ENCODE measurements at places on chromosomes 5 and 9.
A peak's percentile ranks its signal among the peaks of the same experiment; 100 is the strongest.

GRCh38 chr5:150469718-150470469 is 20.4 kb upstream of the RPS14 start:
- DNase-seq: no peak

- no peak for DNase-seq
Measured at GRCh38 chr9:89923174-89923573, 318.4 kb downstream of the GADD45G start.

- DNase-seq: no peak
Measured at GRCh38 chr5:123543438-123543837, 31.5 kb downstream of the CSNK1G3 start.

DNA sequence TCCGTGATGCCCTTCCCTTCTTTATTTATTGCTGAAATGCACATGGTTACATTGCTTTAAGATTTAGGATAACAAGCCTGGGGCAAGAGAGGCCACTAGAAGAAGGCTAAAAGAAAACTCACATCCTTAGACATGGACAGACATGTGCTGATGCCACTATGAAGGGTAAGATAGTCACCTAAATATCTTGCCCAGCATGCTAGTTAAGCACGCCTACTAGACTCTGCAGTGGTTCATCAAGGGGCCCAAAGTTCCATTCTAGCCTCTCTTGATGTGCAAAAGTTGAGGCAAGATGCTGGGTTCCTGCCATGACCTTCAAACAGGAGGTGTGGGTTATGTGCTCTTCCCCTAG is 49.3 kb downstream of the GRAMD2B start:
- no peak for DNase-seq

GRCh38 chr9:113301548-113301947 is 1.6 kb downstream of the RNF183 start:
- DNase-seq: no peak

DNA sequence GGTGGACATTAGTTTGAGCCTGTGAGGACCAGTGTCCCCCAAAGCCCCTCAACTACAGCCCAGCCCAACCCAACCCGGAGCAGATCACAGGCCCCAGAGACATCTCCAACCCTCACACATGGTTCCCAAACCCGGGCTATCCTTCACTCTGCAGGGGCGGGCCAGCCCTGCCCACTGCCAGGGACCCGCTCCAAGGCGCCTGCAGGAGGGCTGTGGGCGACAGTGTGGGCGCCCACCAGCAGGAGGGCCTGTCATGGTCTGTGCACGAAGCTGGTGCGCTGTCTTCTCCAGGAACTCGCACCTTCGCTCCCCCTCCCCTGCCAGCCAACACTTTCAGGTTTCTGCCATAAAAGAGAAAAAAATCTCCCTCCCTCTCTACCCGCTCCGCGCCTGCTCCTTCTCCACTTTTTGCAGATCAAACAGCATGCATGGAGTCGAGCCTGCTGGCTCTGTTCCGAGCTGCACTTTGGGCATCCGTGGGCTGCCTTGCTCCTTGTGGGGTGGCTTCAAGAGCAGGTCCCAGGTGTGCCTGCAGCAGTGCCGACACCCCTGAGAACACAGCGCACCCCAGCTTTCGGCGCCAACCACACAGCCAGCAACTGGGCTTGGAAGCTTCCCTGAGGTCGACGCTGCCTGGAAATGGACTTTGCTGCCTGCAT is 133.7 kb upstream of the PPP1R26 start:
- DNase-seq: no peak

DNA sequence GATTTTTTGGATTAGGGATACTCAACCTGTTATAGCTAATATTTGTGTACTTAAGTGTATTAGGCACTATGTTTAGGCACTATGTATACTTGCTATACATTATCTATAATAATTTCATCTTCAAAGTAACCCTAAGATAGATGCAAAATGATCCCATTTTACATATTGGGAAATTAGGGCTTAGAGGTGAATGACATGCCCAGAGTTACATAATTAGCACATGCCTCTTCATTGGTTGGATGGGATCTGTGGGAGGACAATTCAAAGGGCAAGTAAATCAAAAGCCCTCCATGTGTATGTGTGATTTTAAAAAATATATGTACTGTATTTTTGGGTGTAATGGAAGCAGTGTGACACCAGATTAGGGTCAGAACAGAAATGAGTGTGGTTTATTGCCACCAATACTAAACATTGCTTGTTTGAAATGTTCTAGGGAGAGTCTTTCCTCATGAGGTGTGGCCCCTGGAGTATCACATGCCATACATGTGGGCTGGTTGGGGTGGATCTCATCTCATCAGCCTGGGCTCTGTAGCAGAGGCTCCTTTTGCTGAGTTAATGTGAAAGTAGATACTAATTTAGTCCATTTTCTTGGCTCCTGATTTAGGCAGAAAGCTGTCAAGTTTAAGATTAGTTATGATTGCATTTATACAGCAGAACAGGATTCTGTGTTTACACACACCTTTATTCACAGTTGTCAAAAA is 5.5 kb downstream of the C9orf85 start:
- DNase-seq: no peak

DNA sequence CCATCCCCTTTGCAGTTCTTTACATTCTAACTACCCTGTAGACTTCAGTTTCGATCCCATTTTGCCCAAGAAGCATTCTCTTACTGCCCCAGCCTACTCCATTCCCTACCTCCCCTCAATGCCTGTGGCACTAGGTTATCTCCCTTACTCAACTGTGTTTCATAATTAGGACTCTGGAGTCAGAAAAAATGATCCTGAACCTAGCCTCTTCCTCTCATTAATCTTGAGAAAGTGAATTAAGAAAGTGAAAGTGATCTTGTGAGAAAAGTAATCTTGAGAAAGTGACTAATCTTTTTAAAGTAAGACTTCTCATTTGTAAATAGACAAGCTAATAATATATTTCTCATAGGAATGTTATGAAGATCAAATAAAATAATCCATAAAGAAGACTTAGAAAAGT is 444.0 kb upstream of the TRPC7 start:
- no peak for DNase-seq

GRCh38 chr5:118679264-118679940 is 308.9 kb downstream of the DTWD2 start:
- no peak for DNase-seq

GRCh38 chr5:65823845-65824445 is 101.9 kb downstream of the NLN start:
- no peak for DNase-seq

GRCh38 chr5:176192094-176192721 is 46.0 kb upstream of the SIMC1 start:
- DNase-seq: no peak

DNA sequence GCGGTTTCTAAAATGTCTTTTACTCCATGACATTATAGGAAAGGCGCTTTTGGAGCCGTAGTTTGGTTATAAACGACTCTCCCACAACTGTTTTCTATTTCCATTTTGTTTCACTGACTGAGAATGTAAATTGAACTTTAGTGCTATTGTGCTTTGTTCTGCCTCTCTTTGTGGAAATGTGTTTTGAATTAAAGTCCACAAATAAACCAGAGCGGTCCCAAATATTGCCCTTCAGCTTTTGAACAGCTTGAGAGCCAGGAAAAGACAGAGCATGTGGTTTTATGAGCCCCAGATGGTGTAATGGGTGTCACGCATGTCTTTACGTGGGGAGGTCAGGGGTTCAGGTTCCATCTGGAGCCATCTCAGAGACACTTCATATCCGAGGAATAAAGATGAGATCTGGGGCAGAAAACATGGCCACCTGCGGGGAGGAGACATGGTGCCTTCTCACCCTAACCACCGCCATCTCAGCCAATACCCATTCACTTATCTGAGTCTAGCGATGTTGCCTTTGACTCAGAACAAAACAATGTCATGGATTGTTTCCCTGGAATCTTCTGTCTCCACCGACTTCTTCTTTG is 42.5 kb upstream of the ROR2 start:
- no peak for DNase-seq

- no peak for DNase-seq
Measured at GRCh38 chr9:75889977-75890471, 449 bp upstream of the PCSK5 start.

DNA sequence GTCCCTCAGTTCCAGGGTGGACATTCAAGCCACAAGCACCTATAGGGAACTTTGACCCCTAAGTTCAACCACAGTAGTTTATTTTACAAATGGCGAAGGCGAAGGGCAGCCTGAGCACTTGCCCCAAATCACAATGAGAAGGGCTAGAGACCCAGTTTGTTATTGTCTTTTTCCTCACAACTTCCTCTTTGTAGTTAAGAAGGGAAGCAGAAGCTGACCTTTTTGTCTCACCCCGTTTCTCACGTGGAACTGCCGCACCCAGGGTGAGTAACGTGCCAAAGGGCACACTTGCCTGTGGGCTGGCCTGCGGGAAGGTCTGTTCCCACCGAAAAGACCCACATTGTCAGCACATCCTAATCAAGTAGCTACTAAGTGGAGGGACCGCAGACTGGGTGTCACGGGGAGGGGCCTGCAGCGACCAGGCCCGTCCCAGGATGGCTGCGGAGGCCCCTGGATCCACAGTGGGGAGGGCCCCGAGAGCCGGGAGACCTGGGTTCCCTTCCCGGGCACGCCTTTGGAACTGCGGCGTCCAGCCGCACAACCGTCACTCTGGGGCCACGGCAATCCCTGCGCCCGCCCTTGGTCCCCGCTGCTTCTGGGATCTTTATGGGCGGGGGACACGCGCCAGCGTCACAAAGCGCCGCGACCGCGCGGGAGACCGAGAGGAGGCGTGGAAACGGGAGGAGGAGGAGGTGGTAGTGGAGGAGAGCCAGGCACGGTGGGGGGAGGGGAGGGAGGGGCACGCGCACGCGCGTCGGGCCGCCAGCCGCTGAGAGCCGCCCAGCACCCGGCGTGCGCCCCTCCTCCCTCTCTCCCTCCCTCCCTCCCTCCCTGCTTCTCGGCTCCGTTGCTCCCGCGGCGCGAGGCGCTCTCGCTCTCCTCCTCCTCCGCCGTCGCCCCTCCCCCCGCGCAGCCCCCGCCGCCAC is at the start of gene UBE2R2:
Gene UBE2R2, plus strand, starts transcription at position 834 of the 926 bp plus-strand sequence. CDS start 598 bp downstream, outside the sequence.
- DNase-seq: peak; percentile 81

DNA sequence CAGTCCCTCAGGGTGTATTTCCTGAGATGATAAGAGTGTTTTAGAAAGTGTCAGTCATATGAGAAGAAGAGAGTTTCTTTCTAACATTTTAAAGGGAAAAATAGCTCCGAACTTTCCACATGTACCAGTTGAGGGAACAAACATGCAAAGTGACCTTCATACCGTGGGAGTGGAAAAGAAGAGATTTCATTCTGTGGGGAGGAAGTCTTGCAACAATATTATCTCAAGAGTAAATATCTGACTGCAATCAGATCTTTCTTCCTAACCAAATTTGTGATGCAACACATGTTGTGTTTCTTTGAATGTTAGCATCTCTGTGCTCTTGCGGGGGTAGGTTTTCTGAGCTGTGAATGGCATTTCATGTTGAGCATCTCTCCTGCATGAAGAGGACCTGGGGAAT is 30.6 kb downstream of the ANKRD55 start:
- DNase-seq: no peak

GRCh38 chr9:37001459-37001858 is 32.6 kb downstream of the PAX5 start:
- no peak for DNase-seq

DNA sequence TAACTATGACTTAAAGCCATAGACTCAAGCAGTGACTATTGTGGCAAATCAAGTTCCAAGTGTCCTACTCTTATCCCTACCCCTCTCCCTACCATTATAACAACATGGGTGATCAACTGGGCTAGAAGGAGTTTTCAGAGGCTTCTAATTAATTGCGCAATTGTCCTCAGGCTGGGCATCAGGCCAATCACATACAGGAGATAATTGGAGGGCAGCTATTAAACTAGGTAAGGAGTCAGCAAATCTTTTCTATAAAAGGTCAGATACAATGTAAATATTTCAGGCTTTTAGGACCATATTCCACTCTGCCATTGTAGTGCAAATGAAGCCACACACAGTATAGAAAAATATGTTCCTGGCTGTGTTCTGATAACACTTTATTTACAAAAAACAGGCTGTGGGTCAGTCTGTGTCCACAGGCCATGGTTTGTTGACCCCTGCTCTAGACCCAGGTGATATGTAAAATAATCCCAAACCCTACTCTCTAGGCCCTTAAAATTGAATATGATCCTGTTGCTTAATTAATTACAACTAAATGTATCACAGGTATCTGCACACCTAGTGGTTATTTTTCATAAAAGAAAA is 141.4 kb upstream of the PIK3R1 start:
- DNase-seq: no peak

- DNase-seq: no peak
Measured at GRCh38 chr5:121226765-121227164, 624.9 kb upstream of the FTMT start.

DNA sequence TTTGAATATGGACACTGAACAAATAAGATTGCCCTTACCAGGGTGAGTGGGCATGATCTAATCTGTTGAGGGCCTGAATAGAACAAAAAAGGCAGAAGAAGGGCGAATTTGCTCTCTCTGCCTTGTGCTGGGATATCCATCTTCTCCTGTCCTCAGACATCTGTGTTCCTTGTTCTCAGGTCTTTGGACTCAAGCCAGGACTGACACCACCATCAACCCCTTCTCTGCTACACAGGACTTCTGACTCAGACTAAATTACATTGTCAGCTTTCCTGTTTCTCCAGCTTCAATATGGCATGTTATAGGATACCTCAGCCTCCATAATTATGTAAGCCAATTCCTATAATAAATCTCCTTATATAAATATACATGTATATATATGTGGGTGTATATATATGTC is 40.8 kb upstream of the SLCO6A1 start:
- DNase-seq: no peak

DNA sequence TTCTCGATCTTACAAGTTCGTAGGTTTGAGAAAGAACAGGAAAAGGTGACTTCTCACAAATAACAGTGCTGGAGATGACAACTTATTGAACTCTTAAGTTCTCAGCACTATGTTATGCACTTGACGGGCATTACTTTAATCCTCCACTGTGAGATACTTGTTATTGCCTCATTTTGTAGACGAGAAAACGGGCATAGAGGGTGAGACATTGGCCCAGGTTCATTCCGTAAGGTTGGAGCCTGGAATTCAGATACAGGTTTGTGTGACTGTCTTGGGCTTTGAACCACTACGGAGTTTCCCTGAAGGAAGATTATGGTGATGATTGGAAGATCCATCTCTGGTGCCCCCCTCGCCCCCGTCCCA is 657 bp downstream of the MAT2B start:
- no peak for DNase-seq

DNA sequence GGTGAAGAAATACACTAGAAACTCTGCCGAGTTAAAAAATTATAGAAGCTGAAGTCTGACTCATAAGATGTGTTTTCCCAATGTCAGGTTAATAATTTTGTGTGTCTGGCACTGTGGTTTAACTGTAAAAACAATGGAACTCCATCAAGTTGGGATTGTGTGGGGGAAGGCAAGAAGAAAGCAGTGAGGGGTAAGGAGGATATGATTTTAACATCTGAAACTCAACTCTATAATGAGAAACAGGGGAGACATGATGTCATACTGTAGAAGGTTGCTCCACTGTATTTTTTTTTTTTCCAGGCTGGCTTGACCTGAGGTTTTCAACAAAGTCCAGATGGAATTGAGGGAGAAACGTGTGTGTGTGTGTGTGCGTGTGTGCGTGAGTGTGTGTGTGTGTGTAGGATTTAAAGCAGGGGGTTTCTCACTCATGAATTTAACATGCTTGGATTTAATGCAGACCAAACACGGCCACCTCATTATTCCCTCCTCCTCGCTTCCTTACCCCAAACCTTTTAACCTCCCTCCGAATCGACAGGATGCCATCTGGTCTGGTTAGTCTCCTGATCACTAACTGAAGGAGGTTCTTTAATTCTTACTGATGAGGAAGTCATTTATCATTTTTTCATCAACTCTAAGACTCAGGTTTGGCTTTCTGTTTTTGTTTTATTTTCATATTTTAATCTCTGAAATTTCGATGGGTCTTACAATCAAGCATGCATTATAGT is 140.2 kb upstream of the LPAR1 start:
- DNase-seq: no peak

GRCh38 chr9:115085773-115086377 is 32.1 kb downstream of the TNC start:
- no peak for DNase-seq
